ENCODE measurements at places on chromosomes 5 and 9.

GRCh38 chr5:152193391-152194107, 211.5 kb downstream of the NMUR2 start:
- DNase-seq: no peak

DNA sequence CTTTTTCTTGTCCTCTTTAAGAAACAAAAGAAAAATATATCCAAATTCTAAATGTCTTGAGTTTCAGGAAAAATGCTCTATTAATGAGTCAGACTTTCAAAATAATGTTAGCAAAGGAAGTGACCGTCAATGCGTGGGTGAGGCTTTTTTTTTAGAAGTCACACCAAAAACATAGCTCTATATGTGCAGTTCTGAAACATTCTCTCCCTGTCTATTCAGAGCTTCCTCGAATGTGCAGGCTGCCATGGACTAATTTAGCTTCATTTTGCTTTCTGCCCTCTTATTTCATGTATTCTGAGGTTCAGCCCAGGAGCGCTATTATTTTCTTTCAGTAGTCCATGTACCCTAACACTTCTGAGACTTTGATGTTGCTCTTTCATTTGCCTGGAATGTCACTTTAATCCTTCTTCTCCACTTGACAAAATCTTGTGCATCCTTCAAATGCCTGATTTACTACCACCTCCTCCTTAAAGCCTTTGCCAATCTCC, 72.5 kb upstream of the RASA1 start:
- peak; percentile 24 for DNase-seq

GRCh38 chr5:73796164-73797131, 170.5 kb downstream of the ARHGEF28 start:
- peak; percentile 90 for DNase-seq

DNA sequence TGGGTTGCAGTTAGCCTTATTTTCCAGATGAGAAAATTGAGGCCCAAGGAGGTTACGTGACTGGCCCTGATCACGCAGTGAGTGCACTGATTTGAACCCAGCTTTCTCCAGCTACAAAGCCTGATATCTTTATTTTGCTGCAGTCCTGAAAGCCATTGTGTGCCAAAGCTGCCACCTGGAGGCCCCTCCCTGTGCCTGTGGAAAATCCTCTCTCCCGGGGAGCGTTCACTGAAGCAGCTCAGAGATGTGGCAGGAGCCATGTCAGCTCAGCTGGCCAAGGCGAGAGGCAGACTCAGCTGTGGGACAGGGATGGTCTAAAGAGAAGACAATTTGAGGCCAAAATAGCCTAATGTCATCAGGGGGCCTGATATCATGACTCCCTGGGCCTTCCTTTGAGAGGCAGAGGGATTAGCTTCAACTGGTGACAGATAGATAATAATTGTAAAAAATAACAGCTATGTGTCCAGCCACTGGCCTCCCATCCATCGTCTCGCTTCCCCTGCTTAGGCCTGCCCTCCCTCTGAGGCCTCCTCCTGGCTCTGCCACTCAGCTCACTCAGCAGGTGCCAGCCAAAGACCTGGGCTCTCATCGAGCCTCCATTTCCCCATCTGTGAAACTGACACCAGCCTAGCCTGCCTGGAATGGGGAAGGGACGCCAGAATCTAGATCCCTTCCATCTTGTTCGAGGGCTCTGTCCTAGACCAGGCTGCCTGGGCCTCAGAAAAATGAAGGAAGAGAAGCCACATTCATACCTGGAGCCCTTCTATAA, 74.3 kb upstream of the GGTA1 start:
- DNase-seq: no peak

DNA sequence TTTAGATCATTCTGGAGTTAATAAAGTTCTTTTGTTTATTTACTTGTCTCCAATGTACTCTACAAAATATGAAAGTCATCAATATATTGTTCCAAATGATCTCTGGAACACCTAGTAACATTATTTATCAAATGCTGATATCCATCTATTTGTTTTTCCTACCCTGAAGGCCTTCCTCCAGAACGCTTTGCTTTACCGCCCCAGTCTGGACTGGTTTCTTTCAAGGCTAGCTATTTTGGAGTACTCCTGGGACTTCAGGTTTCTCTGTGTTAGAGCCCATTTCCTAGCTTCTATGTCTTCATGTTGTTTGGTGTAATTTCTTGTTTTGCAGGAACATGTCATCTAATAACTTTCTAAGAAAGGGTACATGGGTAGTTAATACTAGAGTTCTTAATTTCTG, 9.6 kb downstream of the HCN1 start:
- DNase-seq: no peak

DNA sequence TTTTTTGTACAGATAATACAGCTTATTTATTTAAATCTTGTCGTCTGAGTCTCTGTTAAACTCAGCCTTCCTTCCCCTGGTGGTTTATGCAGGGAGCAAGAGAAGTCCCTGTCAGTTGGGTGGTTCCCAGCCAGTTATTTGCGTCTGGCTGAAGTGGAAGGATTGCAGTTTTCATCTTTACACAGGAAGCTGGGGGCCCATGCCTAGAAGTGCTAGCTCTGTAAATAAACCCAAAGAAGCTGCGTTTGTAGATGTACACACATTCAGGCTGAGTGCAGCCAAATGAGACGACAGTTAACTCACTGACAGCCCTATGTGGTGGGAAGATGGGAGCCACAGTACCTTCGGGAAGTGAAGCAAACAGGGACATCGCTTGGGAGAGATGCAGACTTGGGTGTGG, 122.1 kb downstream of the SAXO1 start:
- DNase-seq: no peak

DNA sequence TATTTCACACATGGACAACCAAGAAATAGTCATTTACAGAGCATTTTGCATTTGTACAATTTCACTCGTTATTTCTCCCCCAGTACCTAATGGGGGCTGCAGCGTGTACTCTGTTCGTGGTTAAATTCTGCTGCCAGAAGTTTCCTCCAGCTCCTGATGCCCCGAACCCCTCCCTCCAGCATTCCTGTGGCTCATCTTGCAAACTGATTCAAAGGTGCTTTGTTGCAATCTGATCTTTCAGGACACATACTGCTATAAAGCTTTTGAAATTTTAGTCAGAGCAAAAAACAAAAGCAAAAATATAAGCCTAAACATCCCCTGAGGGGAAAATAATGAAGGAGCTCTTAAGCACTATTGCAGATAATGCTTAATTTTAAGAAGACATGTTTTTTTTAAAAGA, 27.7 kb downstream of the UBLCP1 start:
- no peak for DNase-seq

DNA sequence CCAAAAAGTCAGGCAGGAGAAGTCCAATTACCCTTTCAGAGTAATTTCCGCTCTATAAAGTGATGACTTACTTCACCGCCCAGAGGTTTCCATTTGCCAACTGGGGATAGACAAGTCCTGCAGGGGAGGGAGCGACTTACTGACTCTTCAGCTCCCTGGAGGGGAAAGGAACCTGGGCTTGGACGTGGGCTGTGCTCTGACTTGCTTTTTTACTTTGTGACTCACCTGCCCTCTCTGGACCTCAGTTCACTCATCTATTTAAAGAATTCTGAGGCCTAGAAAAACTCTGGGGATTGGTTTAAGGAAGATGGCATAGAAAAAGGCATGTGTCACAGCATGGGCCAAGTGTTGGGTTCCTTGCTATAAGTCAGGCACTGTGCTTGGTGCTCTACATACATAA, 180.4 kb upstream of the TRIM32 start:
- no peak for DNase-seq

DNA sequence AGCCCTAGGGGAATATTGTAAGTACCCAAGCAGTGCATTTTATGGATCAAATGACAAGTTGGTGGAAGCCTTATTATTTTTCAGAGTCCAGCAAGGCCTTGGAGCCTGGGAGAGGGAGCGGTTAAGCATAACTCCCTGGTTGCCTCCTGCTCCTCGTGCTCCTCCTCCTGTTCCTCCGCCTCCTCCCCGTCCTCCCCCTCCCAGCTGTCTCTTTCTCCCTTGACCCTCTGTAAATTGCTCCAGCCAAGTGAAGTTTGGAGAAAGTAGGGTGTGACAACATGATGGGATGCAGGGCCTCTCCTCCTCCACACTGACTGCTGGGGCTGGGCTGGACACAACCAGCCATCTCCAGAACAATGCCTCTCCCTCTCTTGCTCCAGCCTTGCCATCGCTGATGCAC, 586.9 kb downstream of the CCDC171 start:
- DNase-seq: no peak

DNA sequence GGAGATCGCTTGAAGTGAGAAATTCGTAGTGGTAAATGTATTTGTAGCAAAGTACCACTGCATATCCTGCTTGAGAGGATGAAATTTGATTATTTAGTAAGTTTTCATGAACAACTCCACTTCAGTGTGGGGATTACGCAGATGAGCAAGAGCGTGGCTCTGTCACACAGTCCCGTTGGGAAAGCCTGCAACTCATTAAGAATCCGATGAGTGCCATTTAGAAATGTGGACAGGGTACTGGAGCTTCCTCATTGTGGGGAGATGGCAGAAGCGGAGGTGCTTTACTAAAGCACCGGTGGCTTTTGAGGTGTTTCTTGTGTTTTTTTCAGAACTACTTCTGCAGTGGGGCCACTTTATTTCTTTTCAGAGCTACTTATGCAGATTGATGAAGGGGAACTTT, 1.4 kb downstream of the TJP2 start:
- no peak for DNase-seq

DNA sequence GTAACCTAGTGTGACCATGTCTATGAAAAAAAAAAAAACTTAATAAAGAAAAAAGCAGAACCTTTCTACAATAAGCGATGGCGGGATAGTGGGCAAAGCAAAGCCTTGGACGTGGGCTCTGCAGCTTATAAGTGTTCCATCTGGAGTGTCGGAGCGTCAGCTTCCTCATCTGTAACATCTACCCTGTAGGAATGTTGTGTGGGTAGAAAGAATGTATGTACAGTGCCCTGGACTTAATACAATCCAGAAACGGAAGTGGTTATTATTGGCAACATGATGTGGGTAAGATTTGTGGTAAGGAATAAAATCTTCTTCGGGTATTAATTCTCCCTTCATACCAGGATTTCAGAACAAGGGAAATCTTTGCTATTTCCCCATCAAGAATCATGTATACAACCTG, 66.5 kb downstream of the SEMA5A start:
- no peak for DNase-seq

DNA sequence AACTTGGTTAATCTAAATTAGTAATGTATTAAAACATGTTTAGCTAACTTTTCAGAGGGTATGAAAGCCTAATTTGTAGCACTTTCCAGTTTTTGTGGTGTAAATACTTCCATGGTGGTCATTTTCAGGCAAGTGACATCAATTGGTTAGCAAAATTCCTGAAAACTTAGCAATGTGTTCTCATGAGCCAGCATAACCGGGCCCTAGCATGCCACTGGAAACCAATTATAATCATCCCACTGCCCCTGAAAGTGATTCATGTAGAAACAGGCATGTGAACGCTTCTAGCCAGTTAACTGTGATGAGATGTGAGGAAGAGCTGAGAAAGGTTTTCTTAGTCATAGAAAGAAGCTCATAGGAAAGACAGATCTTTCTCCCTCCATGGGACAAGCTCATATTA, 417.2 kb downstream of the TLR4 start:
- no peak for DNase-seq

DNA sequence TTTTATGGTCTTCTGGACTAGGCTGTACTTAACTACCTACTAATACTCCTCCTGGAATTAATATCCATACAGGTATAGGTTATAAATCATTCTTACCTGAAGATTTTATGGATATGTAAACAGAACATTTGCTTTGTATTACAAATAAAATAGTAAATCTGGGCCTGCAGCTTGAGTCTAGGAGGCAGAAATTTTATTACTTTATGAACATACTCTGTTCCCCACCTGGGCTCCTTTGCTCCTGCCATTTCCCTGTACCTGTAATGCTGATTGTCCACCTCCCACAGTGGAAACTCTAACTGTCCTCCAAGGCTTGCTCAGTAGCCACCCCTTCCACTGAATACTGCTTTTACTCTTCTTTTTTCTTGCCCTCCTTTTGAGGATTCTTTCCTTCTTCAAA, 108.0 kb downstream of the PAM start:
- no peak for DNase-seq

- no peak for DNase-seq
Observed at GRCh38 chr9:6959270-6960000, 201.7 kb downstream of the KDM4C start.

GRCh38 chr5:137316346-137316736, 182.8 kb downstream of the SPOCK1 start:
- no peak for DNase-seq

DNA sequence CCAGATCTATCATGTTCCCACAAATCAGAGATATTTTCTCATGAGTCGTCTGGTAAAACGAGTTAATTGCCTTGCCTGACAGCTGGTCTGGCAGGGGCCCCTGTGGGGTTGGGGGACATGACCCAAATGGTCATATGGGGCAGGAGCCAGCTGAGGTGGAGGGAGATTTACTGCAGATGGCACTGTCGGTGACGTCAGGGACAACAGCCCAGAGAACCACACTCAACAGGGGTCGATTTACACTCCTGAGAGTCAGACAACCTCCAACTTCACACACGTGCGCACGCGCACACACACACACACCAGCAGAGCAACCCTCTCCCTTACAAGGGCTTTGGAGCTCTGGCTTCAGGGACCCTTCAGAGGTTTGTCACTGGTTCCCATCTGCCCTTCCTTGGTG, 23.4 kb upstream of the GABRP start:
- no peak for DNase-seq

DNA sequence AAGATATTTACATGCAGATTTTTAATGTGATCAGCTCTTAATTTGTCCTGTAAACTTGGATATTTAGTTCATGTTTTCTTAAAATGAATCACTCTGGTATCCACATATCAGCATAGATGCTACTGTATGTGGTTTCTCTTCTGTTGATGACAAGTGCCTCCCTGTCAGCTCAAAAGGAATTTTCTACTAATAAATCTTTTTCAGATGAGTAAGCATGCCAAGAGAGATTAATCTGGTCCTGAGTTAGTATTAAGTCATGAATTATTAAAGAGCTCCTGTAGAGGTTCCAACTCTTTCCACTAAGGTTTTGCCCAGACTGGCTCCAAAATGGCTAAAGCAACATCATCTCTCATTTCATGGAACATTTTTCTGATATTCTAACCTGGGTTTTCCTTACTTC, 129.2 kb downstream of the GOLPH3 start:
- DNase-seq: no peak

- DNase-seq: no peak
Observed at GRCh38 chr9:120109242-120109641, 470.7 kb downstream of the CDK5RAP2 start.

All from AG04450 (cell line).